ENCODE measurements at places on chromosomes 7 and 10. TPM values are rescaled to one million over a fixed set of nuclear protein-coding genes. Genes with fewer than 3 reads are reported as not detected.

Gene AGK
- 57.1 TPM for total RNA-seq

Gene ANAPC16
- total RNA-seq: 45.3 TPM

Gene COL1A2
- total RNA-seq: 3.7 TPM

Gene SHH
- total RNA-seq: not detected

Gene CTAGE4
- total RNA-seq: 1.1 TPM

Gene HOXA7
- total RNA-seq: 0.27 TPM

Gene TAS2R41
- not detected for total RNA-seq

Gene MYL10
- not detected for total RNA-seq

Gene CALCR
- total RNA-seq: not detected

Gene IDI2
- total RNA-seq: not detected

Gene HOXA9
- 27.9 TPM for total RNA-seq

Gene THNSL1
- 3.4 TPM for total RNA-seq

Gene GIMAP4
- 242 TPM for total RNA-seq

Gene NAT16
- total RNA-seq: not detected

Gene GSDME
- total RNA-seq: 24.9 TPM

Measured in thoracic aorta endothelial cell (primary cell).